ENCODE measurements at places on chromosomes 7 and 10. TPM values are rescaled to one million over a fixed set of nuclear protein-coding genes. Genes with fewer than 3 reads are reported as not detected.
A peak's percentile ranks its signal among the peaks of the same experiment; 100 is the strongest.

DNA sequence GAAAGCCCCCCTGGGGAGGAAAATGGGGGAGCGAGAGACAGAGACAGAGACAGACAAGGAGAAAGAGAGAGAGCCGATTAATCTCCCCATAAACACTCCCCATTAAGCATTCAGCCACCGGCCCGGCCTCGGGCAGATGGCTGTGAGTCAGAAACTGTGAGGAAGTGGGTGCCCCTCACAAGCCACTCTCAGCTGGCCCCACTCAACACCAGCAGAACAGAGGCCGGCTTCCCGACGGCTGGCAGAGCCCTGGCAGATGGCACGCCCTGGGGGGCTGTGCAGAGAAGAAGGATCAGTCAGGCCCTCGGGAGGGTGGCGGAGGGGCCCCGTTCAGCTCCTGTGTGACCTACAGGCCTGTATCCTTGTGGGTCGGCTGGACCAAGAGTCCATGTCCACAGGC is 41.2 kb downstream of the CAMK2B start:
- peak; percentile 65 for DNase-seq

DNA sequence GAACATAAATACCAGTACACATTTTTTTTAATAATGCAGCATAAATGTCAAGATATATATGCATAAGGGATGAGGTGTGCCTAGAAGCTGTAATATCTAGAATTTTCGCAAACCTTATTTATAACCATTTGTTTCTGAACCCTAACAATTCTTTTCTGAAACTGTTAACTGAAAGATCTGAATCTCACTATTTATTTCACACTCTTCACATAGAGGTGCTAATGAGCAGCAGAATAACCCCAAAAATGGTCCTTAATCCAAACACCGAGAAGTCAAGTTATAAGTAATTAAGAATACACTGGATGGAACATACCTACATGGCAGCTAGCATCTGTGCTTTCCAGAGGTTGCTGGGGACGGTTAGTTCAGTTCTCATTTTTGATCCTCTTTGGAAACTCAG is 742.0 kb downstream of the AUTS2 start:
- no peak for DNase-seq

The TMEM236 gene
- 0.31 TPM for total RNA-seq

The NPTX2 gene
- total RNA-seq: 121 TPM

DNA sequence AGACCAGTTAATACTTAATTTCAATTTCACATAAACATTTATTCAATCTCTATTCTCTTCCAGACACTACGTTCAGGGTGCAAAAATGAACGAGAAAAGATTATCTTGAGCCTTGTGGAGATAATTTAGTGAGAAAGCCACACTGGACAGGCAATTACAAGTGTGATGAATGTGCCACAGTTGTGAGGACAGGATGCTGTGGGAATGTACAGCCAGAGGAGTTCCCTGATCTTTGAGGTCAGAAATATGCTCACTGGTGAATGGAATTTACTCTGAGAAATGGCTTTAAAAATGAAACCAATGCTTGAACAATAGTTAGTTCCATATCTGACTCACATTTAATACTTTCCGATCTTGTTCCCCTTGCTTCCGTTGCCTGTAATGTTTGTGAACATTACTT is 864.8 kb downstream of the GATA3 start:
- no peak for DNase-seq

GRCh38 chr10:78139341-78139740 is 105.7 kb downstream of the RPS24 start:
- DNase-seq: no peak

GRCh38 chr7:8499128-8499527 is 65.7 kb downstream of the NXPH1 start:
- DNase-seq: no peak

Measured in myocyte (in vitro differentiated cells).